ENCODE measurements at places on chromosomes 1 and 21.

DNA sequence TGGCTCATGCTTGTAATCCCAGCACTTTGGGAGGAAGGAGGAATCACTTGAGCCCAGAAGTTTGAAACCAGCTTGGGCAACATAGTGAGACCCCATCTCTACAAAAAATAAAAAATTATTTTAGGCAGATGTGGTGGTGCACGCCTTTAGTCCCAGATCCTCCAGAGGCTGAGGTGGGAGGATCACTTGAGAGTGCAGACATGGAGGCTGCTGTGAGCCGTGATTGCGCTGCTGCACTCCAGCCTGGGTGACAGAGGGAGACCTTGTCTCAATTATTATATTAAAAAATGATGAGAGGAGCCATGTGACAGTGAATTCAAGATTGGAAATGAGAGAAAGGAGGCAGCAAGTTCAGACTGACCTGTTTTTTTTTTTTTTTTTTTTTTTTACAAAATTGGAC is 282.3 kb downstream of the ZP4 start:
- no peak for DNase-seq

DNA sequence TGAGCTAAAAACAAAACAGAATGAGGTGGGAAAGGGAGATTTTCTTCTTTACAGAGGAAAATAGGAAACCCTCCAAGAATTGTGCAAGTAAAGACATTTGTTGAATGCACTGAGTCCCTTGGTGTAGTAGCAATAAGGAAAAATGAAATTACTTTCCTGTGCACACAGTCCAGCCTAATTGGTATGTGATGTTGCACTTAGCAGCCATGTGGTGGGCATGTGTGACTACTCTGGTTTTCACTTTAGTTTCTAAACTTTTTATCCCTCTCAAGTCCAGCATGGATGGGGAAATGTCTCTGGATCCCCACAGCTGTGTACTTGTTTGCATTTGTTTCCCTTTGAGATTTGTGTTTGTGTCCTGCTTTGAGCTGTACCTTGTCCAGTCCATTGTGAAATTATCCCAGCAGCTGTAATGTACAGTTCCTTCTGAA is 7.1 kb upstream of the AGO3 start:
- DNase-seq, result no peak

DNA sequence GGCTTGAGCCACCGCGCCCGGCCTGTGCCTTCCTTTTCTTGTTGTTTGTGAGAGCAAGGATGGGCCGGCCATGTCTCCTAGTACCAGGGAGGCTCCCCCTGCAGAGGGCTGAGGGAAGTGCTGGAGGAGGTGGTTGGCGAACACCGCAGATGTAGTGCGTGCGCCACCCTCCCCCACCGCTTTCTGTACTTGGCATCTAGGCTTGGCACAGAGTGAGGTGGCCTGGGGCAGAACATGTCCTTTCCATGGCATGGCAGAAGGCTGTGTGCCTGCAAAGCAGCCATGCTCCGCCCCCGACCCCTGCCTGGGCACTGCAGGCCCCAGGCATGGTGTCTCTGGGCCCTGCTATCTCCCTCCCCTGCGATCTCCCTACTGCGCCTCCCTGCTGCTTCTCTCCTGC is 30.7 kb downstream of the ALPL start:
- no peak for DNase-seq

GRCh38 chr1:240706150-240706935 is 94.4 kb upstream of the GREM2 start:
- DNase-seq, result no peak

GRCh38 chr1:247324923-247325322 is 6.7 kb downstream of the ZNF496 start:
- no peak for DNase-seq

- no peak for DNase-seq
These were observed 317.6 kb upstream of the PLD5 start for GRCh38 chr1:242842094-242842493.

DNA sequence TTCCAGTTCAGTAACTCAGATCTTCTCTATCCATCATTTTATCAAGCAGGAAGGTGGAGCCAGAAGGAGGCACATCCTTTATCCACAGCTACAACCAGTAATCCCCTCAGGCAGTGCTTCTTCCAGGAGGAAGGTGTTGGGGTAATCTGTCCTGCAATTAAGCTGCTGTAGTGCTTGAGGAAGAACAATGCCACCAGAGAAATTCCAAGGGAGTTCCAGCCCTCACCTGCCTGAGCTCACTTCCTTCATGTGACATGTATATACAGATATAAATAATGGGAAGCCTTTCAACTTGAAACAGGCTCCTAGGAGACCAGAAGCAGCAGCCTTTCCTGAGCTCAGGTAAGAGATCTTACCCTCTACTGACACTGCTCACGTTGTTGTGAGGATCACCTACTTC is 2.2 kb upstream of the IL20 start:
- DNase-seq, result no peak

DNA sequence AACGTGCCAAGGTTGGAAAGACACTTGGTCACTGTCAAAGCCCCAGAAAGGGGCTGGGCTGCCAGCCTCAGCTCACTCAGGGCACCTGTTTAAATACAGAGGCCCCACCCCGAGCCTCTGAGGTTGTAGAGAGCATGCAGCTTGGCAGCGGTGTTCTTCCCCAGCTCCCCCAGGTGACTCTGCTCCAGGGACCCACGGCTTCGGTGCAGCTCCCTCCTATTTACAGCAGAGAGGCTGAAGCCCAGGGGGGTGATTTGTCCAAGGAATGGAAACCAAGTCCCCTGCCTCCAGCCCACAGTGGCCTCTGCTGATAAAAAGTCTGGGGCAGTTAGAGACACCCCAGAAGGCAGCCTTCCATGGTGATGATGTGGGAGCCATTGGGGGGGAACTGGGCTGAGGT is 9.1 kb upstream of the C1QA start:
- no peak for DNase-seq

Data from cerebellar nuclear complex (tissue), 1 donor.